Choroid plexus epithelial cell (primary cell): ENCODE measurements at places on chromosomes 1 and 21.

- peak; percentile 44 for DNase-seq
These were observed 13.9 kb downstream of the SLAMF7 start for GRCh38 chr1:160752924-160753323.

DNA sequence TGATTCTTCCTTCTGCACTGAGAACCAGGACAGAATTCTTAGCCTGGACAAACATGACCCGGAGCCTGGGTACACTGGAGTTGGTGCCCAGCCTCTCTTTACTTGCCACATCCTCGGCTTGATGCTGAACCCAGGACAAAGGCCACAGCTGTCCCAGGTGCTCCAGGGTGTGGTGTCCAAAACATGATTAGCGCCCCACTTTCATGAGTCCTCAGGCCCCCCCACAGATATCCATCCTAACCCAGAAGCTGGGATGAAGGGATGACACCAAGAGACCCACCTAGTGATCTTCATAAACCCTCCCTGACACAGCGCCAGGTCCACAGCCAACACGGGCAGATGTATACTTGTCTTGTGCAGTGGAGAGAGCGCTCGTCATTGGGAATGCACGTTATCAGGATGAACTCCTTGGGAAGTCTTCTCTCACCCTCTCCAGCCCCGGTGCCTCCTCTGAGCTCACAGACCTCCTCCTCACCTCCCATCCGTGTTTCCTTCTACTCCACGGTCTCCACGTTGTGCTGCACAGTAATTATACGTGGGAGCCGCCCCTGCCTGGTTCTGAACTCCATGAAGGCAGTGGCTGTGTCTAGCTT is 3.6 kb downstream of the ABCA4 start:
- DNase-seq, result no peak

DNA sequence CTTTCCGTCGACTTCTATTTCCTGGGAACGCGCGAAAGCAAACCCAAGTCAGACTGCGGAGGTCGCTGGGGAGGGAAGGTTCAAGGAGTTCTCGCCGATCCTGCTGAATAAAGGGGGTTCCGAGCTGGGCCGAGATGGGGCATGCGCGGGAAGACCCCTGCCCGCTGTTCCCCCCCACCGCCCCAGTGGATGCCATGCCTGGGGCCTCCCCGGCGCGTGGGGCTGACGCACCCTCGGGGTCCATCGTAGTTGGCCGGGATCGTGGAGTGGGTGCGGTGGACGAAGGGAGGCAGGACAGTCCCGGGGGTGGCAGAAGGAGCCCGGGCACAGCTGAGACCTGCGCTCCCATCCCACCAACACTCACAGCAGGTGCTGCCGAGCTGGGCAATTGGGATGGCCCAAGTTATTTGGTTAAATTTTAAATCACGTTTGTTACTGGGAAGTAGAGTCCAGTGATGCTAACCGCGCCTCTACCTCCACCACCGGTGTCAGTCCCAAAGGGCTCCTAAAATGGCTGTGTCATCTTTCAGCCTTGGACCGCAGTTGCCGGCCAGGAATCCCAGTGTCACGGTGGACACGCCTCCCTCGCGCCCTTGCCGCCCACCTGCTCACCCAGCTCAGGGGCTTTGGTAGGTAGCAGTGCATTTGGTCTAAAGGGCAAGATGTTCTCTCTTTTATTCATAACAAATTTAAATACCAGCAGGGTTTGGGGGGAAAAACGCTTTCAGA is 801 bp downstream of the MX1 start:
- DNase-seq, result no peak

GRCh38 chr1:150015651-150016131 is 5.2 kb upstream of the OTUD7B start:
- DNase-seq, result no peak

DNA sequence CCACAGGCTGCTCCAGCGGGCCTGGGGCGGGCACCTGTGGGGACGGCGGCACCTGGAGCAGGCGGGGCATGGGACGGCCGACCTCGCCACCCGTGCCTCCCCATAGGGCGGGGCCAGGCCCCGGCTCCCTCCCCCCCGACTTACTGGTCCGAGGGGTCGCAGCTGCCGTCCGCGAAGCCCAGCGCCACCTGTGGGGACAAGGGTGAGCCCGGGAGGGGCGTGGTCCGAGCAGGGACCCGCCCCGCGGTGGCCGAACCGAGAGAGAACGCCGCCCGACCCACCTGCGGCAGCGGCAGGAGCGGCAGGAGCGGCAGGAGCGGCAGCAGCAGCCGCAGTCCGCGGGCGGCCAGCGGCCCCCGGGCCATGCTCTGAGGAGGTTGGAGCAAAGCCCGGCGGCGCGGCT is at the start of gene TMEM52:
Gene TMEM52, minus strand, starts transcription at position 379 of the 403 bp plus-strand sequence. Its CDS starts 14 bp downstream, at position 365.
- DNase-seq, result no peak

GRCh38 chr1:116416854-116417513 is 43.9 kb downstream of the ATP1A1 start:
- DNase-seq, result no peak

DNA sequence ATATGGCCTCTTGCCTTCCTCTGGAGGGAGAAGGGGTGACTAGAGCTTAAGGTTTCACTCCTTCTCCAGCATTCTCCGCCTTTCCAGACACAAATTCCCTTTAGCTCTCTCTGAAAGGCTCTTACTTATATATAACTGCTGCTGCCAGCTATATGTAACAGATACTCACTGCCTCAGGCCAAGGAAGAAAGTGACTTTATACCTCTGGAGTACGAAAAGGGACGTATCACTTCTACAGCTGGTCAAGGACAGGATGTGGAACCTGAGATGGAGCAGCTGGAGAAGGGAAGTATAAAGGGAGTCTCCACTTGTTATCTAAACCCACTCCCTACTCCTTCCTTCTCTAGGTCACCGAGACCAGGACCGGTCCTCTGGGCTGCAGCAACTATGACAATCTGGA is 102.4 kb downstream of the BRINP2 start:
- no peak for DNase-seq
